ENCODE measurements at places on chromosomes 2 and 18.

DNA sequence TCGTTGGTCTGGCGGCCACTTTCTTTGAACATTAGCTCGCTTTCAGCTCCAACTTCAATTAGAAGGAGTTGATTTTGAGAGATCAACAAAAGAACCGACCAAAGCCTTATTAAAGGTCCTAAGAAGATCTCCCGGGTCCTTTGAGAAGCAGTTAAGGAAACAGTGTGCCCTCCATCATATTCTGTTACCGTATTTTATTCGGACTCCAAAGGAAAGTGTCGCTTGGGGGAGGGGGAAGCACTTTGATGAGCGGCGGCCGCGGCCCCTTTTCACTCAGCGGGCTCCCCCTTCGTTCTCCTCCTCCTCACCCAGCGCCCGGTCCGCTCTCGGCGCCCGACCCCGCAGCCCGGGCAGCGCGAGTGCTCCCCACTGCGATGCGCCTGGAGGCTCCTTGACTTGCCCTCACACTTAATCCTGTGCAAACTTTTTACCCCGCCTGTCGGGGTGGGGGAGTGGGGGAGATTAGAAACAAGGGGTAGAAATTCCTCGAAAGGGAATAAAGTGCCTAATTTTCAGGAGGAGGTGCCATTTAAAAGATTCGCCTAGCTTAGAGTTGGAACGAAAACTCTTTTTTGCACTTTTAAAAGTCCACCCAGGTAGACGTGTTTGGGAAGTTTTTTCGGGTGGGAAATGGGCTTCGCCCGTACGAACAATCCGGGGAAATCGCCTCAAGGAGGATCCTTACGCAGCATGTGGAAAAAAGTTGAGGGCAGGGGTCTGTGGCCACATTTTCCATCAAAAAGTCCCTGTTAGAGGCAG is 1.2 kb upstream of the OTX1 start:
- DNase-seq = no peak

- DNase-seq = no peak
These were observed 47.8 kb downstream of the FARSB start for GRCh38 chr2:222608081-222608480.

- no peak for DNase-seq
These were observed 106.7 kb upstream of the YPEL5 start for GRCh38 chr2:30040147-30040546.

DNA sequence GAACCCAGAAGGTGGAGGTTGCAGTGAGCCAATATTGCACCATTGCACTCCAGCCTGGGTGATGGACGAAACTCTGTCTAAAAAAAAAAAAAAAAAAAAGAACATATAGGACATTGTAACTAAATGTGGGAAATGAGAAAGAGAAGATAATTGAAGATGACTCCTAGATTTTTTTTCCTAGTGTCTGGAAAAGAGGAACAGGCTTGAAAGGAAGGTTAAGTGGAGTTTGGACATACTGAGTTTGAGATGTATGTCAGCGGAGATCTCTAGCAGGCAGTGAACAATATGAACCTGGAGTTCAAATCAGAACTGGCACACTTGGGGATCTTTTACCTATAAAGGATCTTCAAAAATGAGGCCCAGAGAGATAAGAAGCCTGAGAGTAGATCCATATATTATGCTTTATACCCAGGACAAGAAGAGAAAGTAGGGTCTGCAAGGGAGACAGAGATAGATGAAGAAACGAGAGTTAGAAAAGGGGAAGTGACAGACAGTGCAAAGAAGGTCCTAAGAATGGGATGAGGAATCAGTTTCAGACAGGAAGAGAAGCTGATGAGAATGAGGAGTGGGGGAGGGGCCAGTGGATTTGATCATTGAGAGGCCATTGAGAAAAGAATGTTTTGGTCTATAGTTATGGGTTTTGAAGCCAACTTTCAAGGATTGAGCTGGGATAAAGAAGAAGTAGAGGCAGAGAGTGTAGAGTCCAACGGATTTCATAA is 46.9 kb upstream of the CD28 start:
- DNase-seq = no peak

DNA sequence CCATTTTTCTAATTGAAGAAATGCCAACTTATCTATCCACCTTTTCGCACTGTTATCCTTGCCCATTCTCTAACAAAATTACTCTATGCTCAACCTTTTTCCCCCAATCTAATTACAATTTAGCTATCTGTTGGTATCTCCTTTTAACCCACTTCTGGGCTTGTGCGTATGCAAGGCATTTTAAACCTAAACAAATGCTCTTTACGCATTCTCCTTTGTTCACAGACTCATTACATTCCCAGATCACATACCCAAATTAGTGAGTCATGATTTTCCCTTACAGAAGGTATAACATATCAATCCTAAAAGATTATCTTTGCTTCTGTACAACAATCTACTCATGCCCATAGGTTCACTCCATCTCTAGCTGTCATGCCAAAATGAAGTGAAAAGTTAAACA is 71.7 kb upstream of the LYPD1 start:
- no peak for DNase-seq

- no peak for DNase-seq
These were observed 113.0 kb downstream of the DYSF start for GRCh38 chr2:71566372-71566771.

DNA sequence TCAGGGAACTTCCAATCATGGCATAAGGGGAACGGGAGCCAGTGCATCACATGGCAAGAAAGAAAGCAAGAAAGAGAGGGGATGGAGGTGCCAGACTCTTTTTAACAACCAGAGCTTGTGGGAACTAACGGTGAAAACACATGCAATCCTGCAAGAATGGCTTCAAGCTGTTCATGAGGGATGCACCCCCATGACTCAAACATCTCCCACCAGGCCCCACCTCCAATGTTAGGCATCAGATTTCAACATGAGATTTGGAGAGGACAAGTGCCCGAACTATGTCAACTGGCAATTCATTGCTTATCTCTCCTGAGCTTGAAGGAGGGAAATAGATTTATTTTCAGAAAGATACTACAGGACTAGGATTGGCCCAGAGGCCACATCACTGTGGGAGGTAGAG is 270.0 kb downstream of the SLC4A3 start:
- no peak for DNase-seq

DNA sequence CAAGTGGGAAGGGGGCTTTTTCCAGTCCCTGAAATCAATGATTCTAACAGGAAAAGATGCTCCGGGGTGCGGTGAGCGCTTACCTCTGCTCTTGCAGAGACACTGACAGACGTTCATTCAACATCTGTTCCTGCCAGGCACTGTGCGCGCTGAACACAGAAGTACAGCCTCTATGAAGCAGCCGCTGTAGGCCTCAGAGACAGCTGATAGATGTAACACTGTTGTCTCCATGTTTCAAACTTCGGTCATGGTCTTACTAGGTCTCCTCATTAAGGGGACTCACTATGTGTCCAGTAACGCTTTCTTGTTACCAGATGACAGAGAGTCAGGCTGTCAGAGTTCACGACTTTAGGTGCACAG is 649 bp upstream of the CLIP4 start:
- DNase-seq = no peak

DNA sequence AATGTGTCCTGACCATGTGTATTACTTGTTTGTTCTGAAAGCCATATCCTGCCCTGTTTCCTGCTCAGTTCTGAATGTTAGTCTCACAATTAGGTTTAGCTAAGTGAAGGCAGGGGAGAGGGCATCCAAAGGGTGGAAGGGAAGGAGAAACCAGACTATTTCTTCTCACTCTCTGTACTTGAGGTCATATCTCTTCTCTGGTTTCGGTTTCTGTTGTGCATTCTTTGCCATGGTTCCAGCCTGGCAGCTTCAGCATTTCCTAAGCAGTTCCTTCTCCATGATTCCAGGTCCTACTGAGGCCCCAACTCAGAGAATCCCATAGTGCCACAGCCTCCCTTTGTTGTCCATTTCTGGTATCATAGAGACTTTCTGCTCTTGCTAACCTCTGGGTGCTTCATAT is 40.3 kb upstream of the HNMT start:
- DNase-seq = no peak

DNA sequence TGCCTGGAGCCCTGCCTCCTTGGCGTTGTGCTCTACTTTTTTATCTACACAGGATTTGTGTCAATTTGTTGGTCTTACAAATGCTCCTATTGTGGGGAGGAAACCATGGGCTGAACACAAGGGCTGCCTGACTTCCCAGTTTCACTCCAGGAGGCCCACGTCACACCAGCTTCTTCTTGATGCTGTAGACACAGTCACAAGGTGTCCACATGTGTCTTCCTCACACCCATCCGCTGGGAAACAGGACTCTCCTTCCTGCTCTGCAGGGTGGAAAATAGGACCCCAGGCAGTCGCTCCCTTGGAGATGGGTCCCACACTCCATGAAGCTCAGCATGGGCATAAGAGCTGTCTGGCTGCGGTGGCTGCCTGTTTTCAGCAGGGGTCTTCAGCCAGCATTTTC is 468.2 kb downstream of the EPHA4 start:
- DNase-seq = no peak

- DNase-seq = peak; percentile 91
These were observed 17.6 kb upstream of the PPP4R1 start for GRCh38 chr18:9631814-9632496.

DNA sequence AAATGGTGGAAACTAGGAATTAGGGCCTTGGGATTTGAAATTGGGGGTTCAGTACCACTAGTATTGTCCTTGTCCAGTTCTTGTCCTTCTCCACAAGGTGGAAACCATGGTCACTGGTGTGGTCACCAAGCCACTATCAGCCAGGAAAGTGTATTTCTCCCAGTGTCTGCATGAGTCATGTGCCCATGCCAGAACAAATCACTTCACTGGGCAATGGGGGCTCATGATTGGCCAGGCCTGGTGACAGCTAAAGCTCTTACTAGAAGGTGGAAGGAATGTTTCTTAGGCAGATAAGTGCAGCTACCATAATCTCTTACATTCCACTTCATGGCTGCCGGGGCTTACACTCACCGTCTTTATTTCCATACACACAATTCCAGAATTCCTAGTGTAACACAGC is 124.8 kb upstream of the TACR1 start:
- DNase-seq = peak; percentile 37

- no peak for DNase-seq
These were observed 7.9 kb upstream of the INPP4A start for GRCh38 chr2:98436734-98437133.

- no peak for DNase-seq
These were observed 15.8 kb downstream of the NABP1 start for GRCh38 chr2:191693778-191694177.

GRCh38 chr2:205117125-205117524 is 565.2 kb upstream of the NRP2 start:
- no peak for DNase-seq

GRCh38 chr18:7577706-7578105 is 10.6 kb downstream of the PTPRM start:
- peak; percentile 96 for DNase-seq

DNA sequence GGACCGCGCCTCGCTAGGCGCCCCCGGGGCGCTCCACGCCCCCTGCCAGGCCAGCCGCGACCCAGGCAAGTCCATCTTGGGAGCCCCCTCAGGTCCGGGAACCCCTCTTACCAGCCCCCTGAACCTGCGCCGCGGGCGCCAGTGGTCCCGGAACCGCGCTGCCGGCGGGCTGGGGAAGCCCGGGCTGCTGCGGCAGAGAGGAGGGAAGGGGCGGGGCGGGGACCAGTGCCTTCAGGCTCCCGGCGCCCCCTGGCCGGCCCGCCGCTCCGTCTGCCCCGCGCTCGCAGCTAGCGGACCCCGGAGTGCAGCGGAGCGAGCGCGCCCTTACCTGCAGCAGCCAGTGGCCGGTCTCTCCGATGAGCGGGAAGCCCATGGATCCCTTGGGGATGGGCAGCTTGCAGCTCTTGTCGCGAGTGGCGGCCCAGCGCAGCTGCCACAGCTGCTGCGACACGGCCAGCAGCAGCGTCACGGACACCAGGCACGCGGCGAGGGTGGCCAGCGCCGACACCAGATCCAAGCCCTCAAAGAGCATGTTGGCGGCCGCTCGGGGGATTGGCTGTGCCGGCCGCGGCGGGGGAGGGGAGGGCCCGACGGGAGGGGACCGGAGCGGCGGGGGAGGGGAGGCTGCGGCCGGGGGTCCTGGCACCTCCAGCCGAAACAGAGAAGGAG is at the start of gene CYP26B1:
Gene CYP26B1, minus strand, starts transcription at position 560 of the 669 bp plus-strand sequence. Its CDS starts 28 bp downstream, at position 532.
- DNase-seq = no peak

- DNase-seq = no peak
These were observed 332.1 kb upstream of the ETAA1 start for GRCh38 chr2:67065046-67065445.

DNA sequence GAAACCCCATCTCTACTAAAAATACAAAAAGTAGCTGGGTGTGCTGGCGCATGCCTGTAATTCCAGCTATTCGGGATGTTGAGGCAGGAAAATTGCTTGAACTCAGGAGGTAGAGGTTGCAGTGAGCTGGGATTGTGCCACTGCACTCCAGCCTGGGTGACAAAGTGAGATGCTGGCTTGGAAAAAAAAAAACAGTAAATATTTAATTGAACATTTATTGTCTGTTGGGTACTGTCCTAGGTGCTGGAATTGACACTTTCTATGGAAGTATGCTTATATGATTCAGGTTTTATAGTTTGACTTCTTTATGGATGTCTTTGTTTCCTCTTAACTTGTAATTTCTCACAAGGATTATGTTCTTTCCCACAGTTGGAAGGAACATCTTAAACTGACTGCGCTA is 633.1 kb upstream of the SETBP1 start:
- DNase-seq = no peak

- DNase-seq = no peak
These were observed 84.0 kb downstream of the KIAA1328 start for GRCh38 chr18:36912887-36913286.

DNA sequence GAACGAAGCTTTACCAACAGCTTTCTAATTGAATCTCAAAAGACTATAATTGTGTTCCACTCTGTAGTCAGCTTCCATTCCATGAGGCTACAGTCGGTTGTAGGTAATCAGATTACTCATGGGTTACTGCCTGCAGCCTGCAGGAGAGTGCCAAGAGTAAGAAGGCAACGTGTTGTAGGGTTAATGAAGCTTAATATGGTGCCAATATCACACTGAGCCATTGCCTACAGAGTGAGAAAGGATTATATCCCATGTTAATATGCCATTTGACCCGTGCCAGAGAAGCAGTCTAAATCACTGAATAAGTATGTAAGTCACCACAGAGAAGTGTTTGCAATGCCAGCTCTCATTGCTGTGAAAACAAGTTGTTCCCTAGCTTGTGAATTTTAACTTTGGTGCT is 734.5 kb upstream of the ACVR2A start:
- DNase-seq = no peak

GRCh38 chr2:179098080-179098689 is 48.2 kb upstream of the CCDC141 start:
- DNase-seq = no peak

DNA sequence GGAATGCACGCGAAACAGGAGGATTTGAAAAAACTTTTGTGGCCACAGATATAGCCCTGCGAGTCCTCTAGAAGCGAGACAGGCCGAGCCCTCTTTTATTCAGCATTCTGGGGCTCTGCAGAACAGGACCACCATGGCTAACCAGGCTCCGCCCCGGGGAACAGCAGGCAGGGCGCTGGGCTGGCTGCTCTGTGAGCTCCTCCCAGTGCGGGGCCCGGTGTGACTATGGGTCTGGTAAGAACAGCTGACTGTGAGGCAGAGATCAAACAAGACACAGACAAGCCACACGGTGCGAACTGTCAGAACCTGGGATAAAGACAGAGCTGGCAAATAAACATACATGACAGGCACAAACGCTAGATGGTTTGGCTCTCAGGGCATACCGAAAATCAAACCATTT is 15.5 kb downstream of the PXDN start:
- DNase-seq = no peak
